Nucleus accumbens (tissue), 56 donors: ENCODE measurements at places on chromosomes 3 and 15.

GRCh38 chr3:145182196-145182911 lies 978.6 kb downstream of the PLOD2 start:
- no peak for DNase-seq

DNA sequence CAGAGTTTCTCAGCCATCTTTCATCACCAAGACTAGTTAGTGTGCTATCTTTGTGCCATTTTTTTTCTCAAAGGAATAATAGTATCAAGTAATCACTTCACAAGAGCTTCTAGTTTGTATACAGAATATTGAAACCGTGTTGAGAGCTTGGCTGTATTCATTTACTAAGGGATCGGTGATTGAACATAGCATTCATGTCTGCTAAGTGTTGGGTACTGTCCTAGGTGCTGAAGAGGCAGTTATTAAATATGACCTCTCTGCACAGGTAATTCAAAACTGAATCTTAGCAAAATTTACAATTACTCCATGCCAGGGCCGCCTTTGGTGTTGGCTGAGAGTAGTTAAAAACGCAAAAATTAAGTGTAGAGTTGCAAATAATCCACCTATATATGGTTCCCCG lies 355.3 kb upstream of the RORA start:
- no peak for DNase-seq

DNA sequence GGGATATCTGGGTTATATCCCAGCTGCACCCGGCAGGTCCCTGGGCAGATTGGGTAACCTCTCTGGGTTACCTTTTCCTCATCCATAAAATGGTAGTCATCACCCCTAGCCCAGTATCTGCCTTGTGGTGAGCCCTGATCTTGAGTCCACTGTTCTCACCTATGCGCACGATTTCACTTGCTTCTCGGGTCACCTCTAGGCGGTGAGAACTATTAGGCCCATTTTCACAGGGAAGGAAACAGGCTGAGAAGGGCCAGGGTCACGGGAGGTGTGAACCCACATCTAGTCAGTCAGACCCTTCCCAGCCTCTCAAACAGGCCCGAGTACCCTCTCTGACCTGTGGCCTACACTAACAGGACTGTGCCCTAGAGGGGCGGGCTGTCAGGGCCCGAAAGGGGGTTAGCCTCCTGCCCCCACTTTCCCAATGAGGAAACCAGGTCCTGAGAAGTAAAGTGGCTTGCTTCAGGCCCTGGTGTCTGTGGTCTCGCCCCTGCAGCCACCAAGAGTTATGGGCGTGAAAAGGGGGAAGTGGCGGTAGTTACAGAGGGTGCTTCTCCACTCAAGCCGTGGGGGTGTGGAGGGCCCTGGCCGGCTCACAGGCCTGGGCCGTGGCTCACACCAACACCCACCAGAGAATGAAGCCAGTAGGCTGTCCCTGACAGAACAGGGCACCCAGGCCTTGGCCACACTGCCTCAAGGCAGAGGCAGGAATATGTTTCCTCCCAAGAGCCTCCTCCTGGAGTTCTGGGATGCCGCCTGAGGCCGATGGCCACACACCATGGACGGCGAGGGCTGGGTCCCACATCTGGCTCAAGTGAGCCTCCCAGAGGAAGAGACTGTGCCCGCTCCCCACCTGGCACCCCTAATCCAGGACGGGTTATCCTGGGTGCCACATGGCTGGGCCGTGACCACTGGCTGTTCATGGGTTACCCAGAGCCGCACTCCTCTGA lies 19.5 kb downstream of the PSTPIP1 start:
- no peak for DNase-seq

DNA sequence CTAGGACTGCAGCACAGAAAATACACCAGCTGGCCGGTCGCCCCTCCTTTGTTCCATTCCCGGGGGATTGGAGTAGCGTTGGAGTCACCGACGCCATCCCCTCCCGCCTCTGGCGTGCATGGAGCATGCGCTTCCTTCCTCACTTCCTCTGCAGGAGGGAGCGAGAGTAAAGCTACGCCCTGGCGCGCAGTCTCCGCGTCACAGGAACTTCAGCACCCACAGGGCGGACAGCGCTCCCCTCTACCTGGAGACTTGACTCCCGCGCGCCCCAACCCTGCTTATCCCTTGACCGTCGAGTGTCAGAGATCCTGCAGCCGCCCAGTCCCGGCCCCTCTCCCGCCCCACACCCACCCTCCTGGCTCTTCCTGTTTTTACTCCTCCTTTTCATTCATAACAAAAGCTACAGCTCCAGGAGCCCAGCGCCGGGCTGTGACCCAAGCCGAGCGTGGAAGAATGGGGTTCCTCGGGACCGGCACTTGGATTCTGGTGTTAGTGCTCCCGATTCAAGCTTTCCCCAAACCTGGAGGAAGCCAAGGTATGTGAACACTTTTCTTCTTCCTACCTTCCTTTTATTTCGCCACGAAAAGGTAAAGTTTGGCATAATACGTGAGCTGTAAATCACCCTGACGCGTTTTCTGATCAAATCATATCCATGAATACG lies at the start of gene SCG3:
TSS of gene SCG3 (plus strand) at position 201 of the 661 bp plus-strand sequence. CDS start at position 454, 253 bp downstream.
- DNase-seq, result peak; percentile 81

DNA sequence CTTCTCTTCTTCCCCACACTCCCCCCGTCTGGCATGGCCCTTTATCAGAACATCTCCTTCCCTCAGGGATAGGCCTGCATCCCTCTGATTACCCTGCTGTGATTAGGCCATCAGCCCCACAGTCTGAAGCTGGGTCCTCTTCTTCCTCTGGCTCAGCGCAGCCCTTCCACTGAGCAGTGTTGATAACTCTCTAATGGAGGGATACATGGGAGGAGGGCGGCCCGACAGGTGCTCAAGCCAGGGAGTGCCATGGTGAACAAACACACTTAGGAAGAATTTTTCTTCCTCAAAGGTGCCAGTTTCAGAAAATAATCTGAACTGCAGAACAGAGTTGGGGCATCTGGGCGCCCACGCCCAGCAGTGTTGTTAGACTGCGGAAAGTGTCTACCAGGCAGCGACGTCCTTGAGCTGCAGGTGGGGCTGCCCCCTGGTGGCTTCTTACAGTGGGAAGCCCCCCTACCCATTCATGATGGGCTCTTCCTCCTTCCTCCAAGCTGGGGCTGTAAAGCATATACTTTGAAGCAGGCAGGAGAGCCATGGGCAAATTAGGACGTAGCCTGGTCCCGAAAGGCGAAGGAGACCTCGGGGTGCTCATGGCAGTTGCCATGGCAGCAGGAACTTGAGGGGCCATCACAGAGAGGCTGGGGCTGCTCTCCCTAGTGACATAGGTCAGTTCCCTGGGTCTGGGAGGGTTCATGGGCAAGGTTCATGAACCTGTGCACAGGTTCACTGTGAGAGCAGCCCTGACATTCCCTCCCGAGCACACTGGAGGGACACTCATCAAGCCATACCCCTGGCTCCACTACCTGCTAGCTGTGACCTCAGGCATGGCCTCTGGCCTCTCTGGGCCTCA lies 33.2 kb upstream of the NR2C2 start:
- no peak for DNase-seq

- no peak for DNase-seq
Measured at GRCh38 chr3:79517766-79518413, 249.9 kb downstream of the ROBO1 start.

DNA sequence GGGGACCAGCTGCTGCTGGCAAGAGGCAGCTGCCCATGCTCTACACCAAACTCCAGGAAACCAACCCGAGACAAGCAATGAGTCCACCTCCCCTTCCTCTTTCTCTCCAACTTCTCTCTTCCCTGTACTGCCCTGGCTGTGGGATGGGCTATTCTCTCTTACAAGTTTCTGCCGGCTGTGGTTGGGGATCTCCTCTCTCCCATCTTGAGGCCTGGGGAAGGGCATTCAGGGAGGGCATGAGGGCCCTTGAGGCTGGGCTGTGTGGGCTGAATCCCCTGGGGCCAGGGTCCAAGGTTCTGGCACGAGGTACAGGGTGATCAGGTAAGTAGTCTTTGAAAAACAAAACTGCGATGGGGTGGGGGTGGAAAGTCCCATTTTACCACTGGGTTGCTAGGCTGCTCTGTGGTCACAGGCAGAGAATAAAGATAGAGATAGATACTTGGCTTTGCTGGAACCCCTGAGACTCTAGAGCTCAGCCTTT lies 32.3 kb upstream of the CTSH start:
- no peak for DNase-seq

- DNase-seq, result no peak
Measured at GRCh38 chr15:59313641-59314332, 58.9 kb downstream of the MYO1E start.

DNA sequence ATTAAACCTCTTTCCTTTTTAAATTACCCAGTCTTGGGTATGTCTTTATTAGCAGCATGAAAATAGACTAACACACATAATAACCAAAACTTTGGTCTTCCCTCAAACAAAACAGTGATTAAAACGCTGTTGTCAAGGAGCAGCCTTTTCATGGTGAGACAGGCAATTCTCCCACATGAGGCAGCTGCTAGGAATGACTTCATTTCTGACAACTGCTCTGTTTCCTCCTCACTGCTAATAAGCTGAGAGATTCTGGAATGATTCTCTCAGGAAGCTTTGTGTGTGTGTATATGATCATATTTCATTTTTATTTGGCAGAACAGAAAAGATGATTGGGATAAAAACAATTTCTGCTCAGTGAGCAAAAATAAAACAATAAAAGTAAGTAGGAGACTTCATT lies 580.6 kb upstream of the ADAMTS9 start:
- DNase-seq, result no peak

DNA sequence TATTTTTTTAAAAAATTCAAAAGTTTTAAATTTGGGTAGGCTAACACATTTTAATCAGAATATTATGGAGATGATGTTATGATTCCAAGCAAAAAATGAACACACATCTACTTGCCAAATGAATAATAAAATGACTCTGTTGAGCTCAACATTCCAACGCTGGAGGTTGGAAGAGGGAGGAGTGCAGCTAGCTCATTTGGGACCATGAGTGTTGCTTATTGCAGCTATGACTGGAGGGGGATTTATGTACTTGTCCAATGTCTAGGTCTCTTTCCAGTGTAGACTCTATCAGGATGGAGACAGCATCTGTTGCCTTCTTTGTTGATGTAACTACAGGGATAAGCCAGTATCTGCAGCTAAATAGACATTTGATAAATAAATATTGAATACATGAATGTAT lies 310.6 kb downstream of the CACNA2D3 start:
- DNase-seq, result no peak

DNA sequence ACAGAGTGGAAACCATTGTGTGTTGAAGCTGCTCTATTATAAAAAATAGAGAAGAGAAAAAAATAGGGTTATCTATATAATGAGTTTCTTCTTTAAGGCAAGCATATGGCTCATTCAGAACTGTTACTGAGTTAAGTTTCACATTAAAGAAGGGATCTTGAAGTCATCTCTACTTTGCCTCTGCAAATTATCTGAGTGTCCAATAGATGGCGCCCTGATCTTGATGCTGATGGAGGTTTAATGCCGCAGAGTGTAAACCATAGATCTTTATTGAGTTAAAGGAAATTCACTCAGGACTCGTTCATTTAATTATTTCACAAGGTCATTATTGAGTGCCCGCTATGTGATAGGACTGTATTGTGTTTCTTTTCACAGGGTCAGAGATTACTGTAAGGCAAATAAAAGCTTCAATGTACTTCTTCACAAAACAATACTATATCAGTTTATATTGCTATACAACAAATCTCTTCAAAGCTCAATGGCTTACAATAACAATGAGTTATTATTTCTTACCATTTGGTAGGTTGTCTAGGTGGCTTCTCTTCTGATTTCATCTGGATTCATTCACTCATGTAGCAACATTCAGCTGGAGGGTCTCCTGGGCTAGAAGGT lies 171.4 kb downstream of the NSUN3 start:
- no peak for DNase-seq

- DNase-seq, result no peak
Measured at GRCh38 chr3:53079791-53080555, 34.1 kb upstream of the SFMBT1 start.

DNA sequence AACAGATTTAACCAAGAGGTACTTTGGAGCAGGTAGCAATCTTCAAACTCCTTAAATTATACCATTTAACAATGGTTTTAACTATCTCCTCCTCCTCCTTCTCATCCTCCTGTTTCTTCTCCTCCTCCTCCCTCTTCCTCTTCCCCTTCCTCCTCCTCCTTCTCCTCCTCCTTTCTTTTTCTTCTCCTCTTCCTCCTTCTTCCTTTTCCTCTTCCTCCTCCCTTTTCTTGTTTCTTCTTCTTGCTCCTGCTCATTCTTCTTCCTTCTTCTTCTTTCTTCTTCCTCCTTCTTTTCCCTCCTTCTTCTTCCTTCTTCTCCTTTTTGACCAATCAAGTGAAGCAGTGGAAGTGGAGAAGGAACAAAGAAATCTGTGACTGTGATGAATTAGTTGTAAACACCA lies 14.1 kb downstream of the PATL2 start:
- no peak for DNase-seq

GRCh38 chr15:91865950-91866349 lies 12.4 kb downstream of the SLCO3A1 start:
- no peak for DNase-seq

GRCh38 chr15:74394090-74394846 lies 26.8 kb upstream of the CYP11A1 start:
- no peak for DNase-seq

DNA sequence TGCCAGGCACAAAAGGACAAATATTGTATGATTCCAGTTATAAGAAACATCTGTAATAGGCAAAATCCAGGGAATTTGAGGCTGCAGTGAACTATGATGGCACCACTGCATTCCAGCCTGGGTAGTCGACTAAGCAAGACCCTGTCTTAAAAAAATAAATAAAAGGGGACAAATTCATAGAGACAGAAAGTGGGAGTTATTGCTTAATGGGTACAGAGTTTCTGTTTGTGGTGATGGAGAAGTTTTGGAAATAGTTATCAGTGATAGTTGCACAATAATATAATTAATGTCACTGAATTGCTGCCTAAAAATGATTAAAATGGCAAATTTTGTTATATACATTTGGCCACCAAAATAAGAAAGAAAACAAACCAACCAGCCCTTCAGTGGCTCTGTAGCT lies 27.6 kb upstream of the CNBP start:
- DNase-seq, result no peak

GRCh38 chr15:101193120-101193644 lies 58.7 kb downstream of the CHSY1 start:
- DNase-seq, result no peak

GRCh38 chr3:197023998-197024651 lies 5.5 kb downstream of the MELTF start:
- no peak for DNase-seq

GRCh38 chr3:124383051-124383450 lies 347.2 kb upstream of the UMPS start:
- no peak for DNase-seq

GRCh38 chr3:117657278-117657677 lies 947.7 kb downstream of the TUSC7 start:
- no peak for DNase-seq

DNA sequence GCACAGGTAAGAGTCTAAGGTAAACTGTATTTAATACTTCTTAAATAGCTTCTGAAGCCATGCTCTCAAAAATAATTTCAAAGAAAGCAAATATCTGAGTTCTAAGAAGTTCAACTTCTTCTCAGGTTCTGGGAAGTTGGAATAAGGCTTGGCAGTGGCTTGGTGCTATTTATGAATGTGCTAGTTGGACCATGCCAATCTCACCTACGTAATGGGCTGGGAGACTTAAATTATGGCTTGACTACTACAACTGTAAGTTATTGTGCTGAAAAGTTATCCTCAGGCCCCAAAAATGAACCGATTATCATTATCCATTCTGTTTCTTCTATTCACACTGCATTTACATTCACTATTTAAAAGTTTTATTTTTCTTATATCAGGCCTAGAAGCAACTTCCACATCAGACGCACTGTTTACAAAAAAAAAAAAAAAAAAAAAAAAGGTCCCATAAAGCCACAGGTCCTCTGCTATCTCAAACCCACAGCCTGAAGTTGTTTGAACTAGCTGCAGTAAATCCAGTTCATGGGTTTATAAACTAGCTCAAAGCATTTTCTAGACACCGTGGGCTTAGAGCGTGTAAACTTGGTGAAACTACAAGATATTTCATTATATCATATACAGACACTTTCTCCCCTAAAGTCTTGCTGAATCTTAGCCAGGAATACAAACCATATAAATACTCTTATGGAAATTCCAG lies 3.4 kb downstream of the LRIG1 start:
- DNase-seq, result no peak
